ENCODE measurements at places on chromosomes 6 and 20.

GRCh38 chr6:30160785-30161531 is at the start of gene TRIM10:
TRIM10 (minus strand) TSS chr6:30161211; CDS start chr6:30160858, 353 bp downstream.
- DNase-seq, result no peak

- DNase-seq, result peak; percentile 70
Observed at GRCh38 chr20:43949741-43950618, 35.3 kb downstream of the TOX2 start.

- no peak for DNase-seq
Observed at GRCh38 chr20:48321271-48321670, 506.5 kb downstream of the PREX1 start.

DNA sequence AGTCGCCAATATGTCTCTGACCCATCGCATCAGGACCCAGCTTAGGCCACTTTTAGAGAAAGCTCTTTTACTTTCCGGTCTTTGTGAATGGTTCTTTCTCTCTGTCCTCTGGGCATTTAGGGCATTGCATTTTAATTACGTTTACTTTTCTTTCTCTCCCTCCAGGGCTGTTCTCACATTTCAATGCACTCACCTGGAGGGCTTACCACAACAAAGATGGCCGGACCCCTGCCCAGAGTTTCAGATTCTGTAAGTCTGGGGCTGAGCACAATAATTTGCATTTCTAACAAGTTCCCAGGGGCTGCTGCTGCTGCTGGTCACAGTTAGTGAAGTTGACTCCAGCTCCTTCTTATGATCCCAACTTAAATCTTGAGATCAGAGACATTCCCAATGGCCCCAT is 3.0 kb downstream of the ANKRD66 start:
- DNase-seq, result no peak

GRCh38 chr6:52760105-52760765 is 3.0 kb downstream of the GSTA2 start:
- DNase-seq, result no peak

- DNase-seq, result no peak
Observed at GRCh38 chr6:105805501-105806023, 280.6 kb upstream of the PRDM1 start.

DNA sequence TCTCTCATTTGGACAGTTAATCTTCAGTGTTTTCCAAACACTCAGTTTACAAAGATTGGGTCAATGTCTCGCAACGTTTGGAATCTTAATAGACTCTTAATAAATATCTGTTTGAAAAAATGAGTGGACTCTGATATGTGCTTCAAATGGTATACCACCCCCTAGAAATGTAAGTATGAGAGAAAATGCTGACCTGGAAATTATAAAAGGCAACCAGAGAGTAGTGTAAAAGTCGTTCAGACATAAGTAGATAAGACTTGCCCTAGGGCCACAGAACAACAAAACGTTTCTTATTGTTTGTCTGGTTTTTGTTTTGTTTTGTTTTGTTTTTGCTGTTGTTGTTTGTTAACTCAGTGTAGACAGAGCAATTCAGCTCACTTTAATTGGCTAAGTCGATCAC is 97.4 kb upstream of the SPTLC3 start:
- DNase-seq, result no peak

GRCh38 chr6:13327691-13328075 is 654 bp downstream of the TBC1D7 start:
- DNase-seq, result no peak

DNA sequence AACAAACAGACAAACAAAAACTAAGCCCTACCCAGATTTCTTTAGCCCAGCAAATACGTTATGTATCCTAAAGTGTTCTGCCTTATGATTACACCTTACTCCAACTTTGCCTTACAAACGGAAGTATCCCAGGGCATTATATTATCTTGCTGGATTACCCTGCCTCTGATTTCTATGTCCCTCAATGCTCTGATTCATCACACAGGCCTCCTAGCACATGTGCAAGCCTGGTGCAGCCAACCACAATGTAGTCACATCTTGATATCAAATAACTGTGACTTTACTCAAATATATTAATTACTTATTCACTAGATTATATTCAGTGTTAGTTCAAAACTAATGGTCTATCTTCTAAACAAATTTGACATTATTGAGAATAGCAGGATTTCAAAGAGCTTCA is 598.6 kb downstream of the TBC1D32 start:
- DNase-seq, result no peak

DNA sequence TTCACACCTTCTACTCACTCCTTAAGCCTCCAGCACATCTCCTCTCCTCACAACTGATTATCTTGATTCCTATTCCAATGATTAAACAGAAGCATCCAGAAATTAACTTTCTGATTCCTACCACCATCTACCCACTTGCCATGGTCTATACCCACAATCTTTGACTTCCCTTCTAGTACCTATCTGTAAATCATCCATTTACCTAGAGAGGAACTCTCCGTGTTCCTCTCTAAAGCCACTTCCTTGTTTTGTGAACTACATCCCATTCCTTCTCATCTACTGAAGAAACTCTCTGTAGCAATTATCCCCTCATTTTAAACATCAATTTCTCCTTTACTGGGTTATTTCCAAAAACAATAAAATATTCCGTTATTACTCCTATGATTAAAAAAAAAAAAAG is 167.3 kb downstream of the ARHGAP18 start:
- no peak for DNase-seq

GRCh38 chr6:51112731-51113130 is 294.1 kb downstream of the TFAP2B start:
- no peak for DNase-seq

DNA sequence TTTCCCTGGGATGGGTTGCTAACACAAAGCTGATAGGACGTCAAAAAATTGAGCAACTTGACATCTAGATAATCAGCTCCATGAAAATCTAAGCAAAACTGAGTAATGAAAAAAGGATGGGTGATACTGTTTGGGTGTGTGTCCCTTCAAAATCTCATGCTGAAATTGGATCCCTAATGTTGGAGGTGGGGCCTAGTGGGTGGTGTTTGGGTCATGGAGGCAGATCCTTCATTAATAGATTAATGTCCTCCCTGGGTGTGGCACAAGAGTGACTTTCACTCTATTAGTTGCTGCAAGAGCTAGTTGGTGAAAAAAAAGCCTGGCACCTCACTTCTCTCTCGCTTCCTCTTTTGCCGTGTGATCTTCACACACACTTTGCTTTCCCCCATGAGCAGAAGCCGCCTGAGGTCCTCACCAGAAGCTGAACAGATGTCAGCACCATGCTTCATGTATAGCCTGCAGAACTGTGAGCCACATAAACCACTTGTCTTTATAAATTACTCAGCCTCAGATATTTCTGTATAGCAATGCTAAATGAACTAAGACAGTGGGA is 160.9 kb downstream of the FRK start:
- DNase-seq, result no peak

DNA sequence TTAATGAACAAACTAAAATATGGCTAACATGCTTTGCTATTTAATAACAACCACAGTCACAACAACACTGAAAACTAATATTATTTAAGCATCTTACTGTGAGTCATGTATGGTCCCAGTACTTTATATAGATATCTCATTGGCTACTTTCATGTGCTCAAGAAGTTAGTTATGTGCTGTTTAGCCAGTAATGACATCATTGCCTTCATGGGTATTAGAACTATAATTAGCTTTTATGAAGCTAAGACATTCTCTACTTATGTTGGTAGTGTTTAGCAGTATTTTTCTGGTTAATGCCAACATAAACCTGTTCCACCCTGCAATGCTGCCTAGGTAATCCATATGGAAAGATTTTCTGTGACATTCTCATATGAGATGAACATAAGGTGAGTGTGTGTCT is 56.1 kb downstream of the ADGRG6 start:
- no peak for DNase-seq

- no peak for DNase-seq
Observed at GRCh38 chr6:112821476-112821875, 474.3 kb downstream of the RFPL4B start.

DNA sequence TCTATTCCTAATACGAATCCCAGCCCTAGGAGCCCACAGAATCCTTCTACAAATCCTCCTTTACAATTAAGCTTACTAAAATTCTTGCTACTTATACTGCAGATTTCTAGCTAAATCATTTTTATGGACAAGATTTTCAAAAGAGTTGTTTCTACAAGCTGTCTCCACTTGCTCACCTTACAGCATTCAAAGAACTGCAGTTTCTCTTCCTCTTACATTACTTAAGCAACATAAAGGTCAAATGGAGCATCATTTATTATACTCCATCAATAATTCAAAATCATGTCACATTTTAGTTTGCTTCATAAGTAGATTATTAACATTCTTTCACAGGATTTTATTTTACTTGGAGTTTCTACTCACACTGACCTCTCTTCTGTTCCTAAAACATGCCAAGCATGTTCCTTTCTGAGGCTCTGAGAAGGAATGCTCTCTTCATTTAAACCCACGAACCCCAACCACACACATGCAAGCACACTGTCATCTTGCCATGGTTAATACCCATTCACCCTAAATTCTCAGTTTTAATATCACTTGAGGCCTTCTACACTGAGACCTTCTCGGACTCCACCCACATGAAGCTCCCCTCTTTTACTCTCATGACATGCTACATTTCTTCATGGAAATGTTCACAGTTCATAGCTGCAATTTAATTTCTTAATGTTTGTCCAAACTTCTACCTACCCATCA is 388.2 kb downstream of the TBC1D32 start:
- no peak for DNase-seq

GRCh38 chr6:9484686-9485085 is 930.2 kb downstream of the TFAP2A start:
- DNase-seq, result no peak

DNA sequence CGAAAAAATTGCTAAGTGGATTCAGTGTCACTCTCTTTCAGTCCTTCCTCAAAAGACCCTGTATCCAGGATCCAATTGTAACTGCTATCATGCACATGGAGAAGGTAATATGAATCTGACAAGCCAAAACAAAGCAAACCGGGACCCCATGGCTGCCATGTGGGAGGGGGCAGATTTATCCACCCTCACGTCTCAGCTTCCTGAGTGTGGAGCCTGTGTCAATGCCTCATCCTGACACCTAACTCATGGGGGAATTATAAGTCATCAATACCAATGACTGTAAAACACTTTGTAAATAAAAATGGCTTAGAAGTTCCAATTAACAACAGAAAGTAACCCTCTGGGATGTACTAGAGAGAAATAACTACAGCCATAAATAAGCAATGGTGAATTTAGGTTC is 174.1 kb upstream of the MCHR2 start:
- no peak for DNase-seq

- no peak for DNase-seq
Observed at GRCh38 chr6:17768881-17769280, 62.2 kb upstream of the NUP153 start.

DNA sequence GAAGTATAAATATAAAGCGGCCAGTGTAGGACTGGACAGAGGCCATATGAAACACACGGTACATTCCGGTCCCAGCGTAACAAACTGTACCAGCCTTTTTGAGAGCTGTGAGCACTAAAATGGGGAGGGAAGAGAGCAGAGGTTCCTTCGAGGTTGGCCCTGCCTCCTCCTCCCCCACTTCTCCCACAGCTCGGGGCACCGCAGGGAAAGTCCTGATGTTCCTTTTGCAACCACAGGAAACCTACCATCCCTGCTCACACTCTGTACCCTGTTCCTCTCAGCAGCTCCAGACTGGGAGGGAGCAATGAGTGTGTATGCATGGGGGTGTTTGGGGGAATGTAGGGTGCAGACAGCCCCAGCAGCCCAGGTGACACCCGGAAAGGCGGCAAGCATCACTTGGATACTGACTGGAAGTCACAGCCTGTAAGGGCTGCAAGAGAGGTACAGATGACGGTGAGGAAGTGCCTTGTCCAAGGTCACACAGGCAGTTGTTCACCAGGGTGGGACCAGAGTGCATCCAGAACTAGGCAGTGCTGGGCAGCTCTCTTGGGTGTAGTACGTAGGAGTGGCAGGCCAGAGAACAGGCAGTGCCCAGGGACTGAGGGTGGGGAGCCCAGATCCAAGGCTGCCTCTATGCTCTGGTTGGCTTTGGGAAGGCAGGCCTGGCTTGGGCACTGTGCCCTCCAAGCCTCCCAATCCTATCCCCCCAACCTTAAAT is 11.0 kb upstream of the ARMC12 start:
- DNase-seq, result no peak

DNA sequence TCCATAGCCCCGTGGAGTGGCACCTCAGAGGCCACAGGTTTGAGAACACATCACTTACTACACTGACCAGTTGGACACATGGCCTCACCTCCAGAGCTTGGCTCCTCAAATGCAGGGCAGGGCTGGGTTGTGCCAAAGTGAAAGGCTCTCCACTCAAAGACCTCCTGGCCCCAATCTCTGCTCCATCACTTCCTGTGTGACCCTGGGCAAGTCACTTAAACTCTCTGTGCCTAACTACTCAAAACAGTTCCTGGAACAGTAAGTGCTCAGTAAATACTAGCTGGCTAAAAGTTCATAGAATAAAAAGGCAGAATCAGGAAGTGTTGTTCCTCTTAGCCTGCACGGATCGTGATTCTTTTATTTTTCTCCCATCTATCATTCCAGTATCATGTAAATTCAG is 50.2 kb downstream of the AGPAT4 start:
- DNase-seq, result no peak

- DNase-seq, result no peak
Observed at GRCh38 chr6:158270389-158271127, 41.7 kb upstream of the TULP4 start.

GRCh38 chr6:53651764-53652401 is 13.7 kb downstream of the KLHL31 start:
- peak; percentile 75 for DNase-seq

DNA sequence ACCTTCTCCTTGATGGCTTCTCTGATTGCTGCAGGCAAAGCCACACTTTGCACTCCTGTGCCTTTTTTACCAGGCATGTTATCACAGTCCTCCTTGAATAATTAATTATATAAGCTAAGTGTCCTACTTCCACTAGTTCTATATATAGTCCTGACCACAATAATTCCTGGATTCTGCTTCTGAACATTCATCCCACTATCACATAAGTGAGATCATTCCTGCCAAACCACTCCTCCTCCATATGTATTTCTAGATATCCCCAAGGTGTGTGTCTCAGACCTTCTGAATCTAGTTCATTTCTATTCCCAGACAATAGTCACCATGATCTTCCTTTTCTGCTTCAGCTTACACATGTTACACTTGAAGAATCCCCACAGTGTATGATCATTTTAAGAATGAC is 1237.5 kb upstream of the MAP3K7 start:
- DNase-seq, result no peak

DNA sequence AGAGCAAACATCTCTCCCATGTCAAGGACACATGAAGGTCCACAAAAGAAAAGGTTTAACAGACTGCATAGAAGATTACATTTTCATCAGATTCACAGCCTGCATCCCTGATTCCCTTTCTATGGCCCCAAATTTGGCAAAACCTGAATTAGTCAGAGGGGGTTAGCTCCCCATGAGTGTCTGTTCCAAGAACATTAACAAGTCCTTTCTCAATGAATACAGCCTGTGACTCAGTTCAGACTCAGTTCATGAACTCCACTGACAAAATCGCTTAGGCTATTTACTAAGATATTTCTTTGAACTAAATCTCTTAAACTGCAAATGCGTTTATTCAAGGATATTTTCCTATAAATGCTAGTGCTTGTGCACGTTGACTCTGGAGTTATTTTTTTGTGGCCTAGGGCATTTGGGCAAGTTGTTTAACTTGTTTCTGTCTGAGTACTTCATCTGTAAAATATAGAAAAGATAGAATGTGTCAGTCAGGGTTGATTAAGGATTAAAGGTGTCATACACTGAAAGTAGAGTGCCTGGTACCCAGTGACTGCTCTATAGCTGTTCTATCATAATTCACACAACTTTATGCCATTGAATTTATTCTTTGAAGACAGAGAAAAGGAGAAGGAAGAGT is 422.6 kb downstream of the HTR1B start:
- DNase-seq, result no peak

- DNase-seq, result no peak
Observed at GRCh38 chr20:37426978-37427377, 81.0 kb downstream of the SRC start.

- DNase-seq, result no peak
Observed at GRCh38 chr6:108650781-108651180, 90.1 kb downstream of the FOXO3 start.
